ENCODE measurements at places on chromosomes 2 and 18.

DNA sequence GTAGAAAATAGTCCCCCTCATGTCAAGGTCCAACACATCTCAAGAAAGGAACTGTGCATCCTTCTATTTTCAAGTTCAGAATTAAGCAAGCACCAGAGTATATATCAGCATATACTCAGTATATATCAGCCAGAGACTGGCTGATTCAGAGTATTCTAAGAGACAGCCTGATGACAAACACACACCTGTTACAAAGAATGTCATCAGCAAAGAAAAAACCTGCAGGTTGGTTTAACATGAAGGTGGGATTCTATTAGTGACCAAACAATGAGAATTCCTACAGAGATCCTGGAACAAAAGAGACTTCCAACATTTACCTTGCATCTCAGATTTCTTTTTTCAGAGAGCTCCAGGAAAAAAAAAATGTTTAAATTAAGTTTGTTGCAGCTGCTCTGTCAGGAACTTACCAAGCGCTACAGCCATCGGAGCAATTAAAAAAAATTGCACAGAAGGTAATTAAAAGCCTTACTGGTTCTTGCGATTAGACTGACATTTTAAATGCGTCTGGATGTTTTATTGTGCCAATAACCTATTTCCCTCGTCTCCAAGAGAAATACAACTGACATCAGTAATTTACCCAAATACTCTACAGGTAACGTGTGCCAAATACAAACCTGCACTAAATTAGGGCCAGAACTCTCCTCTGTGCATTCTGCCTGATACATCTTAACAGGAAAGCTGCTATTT, 218.1 kb downstream of the HNMT start:
- no peak for DNase-seq

- DNase-seq: no peak
Observed at GRCh38 chr2:122236925-122237324, 481.5 kb downstream of the TSN start.

- no peak for DNase-seq
Observed at GRCh38 chr2:85674417-85674816, 6.4 kb upstream of the SFTPB start.

- DNase-seq: no peak
Observed at GRCh38 chr2:23256643-23257042, 128.3 kb upstream of the KLHL29 start.

DNA sequence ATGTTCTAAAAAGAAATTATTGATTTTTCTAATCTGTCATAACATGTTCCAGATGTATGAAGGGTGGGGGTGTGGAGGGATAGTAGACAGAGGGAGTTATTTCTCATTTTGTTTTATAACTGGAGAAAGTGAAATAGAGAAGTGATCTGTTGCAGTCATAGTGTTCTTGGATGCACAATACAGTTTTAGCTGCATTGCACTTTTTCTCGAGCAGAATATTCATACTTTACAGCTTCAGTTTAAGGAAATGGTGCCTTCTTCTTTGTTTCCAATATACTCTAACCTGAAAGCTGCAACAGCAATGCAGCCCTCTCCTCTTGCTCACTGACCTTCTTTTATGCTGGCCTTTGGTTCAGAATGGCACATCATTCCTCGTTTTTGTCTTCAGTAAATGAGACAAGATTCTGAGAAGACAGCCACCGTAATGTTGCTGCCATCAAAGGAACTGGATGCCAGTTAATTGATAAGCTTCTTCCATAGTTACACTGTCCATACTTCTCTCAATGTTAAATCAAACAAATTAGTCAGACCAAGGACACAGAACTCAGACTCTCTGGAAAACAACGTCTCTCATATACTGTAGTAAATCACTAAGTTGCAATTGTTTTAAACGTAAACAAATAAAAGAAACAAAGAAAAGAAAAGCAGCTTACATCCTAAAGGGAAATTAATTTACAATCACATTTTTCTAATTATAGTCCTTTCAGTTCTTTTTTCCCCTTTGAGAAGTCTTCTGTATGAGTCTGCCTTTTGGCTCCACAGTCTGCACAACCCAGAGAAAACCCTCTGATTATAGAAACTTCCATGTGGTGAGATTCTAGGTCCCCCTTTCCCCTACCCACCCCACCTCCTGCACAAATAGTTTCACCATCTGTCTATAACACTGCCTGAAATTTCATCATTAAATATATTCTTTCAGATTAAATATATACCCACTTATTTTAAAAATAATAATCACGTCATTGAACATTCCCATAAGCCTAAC, 97.4 kb upstream of the UGP2 start:
- DNase-seq: no peak

DNA sequence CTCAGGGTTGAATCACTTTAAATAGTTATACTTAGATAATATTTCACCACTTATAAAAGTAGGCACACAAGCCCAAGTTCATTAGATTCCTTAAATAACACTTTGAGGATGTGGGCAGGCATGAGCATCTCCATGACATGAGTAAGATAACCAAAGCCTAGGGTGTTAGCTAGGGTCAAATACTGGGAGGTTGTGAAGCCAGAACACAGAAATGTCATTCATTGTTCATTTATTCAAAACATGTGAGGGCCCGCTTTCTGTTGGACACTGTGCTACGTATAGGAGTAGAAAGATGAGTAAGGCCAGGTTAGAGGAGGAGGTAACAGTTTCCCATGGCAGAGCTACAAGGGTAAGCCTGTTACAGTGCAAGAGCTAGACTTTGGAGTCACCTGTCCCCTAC, 93.5 kb upstream of the NEDD4L start:
- DNase-seq: no peak

DNA sequence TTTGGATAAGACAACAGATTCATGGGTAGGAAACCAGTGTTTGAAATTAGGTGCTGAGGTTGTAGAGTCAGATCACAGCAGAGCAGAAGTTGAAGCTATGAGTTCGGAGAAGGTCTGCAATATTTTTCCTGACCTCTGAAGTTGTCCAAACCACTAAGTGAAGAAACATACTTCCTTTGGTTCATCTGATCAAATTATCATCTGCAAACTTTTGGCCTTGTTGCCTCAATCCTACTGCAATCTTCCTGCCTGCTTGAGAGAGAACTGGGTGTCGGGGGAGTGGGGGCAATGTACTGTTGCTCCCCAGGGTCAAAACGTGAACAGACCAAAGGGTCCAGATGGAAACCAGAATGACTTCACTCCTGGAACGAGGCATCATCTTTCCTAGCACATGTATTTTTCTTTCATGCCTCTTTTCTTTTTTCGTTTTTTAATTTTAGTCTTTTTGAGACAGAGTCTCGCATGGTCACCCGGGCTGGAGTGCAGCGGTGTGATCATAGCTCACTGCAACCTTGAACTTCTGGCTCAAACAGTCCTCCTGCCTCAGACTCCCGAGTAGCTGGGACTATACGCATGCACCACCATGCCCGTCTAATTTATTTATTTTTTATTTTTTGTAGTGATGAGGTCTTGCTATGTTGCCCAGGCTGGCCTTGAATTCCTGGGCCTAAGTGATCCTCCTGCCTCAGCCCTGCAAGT, 42.7 kb downstream of the RAB31 start:
- DNase-seq: no peak

DNA sequence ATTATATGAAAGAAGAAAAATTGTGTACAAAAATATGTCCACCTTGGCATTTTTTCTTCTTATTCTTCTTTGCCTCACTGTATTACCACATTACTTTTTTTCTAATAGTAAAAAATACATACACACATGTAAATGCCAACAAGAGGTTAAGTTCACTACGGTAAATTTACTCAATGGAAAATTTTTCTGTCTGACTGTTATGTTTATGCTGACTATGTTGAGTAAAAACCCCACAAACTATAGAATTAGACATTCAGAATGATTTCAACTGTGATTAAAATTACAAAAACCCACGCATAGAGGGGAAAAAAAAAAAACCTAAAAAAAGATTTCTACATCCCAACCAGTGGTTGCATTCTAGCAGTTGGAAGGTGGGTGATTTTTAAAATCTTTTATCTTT, 5.4 kb downstream of the GPR55 start:
- DNase-seq: no peak

GRCh38 chr2:53051157-53051556, 716.4 kb upstream of the CHAC2 start:
- DNase-seq: no peak

DNA sequence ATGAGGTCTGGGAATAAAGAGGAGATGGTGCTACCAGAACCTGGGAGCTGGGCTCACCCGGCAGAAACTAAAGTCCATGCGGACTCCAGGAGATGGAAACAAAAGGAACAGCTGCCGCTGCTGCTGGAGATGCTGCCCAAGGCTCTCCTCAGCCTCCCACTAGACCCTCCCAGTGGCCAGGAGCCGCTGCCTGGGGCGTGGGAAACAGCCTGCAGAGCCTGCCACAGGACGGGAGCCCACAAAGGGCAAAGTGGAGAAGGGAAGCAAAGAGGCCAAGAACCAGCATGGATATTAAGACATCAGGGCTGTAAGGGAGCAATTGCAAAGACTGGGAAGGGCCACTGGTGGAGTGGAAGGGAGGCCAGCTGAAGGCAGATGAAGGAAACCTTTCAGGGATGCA, 179.6 kb downstream of the NCK2 start:
- no peak for DNase-seq

DNA sequence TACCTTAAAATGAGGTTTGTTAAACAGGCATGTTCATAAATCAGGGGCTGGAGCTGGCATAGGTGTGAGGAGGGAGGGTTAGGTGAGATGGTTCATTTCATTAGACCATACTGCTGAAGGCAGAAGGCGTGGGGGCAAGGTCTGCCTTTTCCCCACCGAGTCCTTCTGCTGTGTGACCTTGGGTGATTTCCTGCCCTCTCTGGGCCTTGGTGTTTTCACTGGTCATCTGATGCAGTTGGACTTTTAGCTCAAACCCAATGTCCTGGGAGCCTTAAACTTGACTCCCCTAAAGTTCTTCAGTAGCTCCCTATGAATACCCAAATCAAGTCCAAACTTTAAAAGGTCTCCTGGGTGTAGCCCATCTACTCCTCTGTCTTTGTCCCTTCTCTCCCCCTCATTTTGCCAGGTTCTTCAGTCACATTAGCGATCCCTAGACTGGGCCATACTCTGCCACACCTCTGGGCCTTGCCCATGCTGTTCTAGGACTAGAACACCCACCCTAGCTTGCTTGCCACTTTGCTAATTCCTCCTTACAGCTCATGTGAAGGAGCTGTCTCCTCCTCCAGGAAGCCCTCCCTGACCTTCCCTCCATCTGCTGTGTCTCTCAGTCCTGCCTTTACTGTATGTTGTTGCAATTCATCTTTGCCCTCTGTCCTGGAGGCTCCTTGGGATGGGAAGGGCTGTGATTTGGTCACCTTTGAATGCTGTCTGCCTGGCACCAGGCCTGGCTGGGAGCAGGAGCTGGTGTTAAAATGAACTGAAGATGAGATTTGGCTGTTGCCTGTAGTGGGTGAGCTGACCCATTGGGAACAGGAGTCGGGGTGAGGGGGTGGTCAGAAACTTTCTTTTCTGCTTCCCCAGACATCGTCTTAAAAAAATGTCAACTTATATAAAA, 85.4 kb upstream of the HS6ST1 start:
- no peak for DNase-seq

- DNase-seq: no peak
Observed at GRCh38 chr18:31558567-31558966, 33.1 kb upstream of the TTR start.

- no peak for DNase-seq
Observed at GRCh38 chr2:37561615-37562569, 109.5 kb downstream of the CDC42EP3 start.

- peak; percentile 83 for DNase-seq
Observed at GRCh38 chr2:144508172-144508851, 11.6 kb downstream of the ZEB2 start.
